ENCODE measurements at places on chromosomes 2 and 18. TPM values are rescaled to one million over a fixed set of nuclear protein-coding genes. Genes with fewer than 3 reads are reported as not detected.

AAK1 gene
- 14.5 TPM for total RNA-seq

GAD1 gene
- 0.23 TPM for total RNA-seq

CYP27C1 gene
- 0.08 TPM for total RNA-seq

AQP12B gene
- not detected for total RNA-seq

CFAP65 gene
- total RNA-seq, result not detected

KIF3C gene
- total RNA-seq, result 9.6 TPM

TMEM37 gene
- not detected for total RNA-seq

TGFA gene
- 1.7 TPM for total RNA-seq

GTF2A1L gene
- 0.98 TPM for total RNA-seq

KIAA2012 gene
- under 0.01 TPM for total RNA-seq

CYBRD1 gene
- 132 TPM for total RNA-seq

SPHKAP gene
- total RNA-seq, result not detected

IL1B gene
- 0.82 TPM for total RNA-seq

LDLRAD4 gene
- total RNA-seq, result 0.45 TPM

UNC80 gene
- total RNA-seq, result under 0.01 TPM

FLACC1 gene
- total RNA-seq, result 1.2 TPM

FBXO36 gene
- 1.4 TPM for total RNA-seq

HMSD gene
- not detected for total RNA-seq

SETBP1 gene
- 3.3 TPM for total RNA-seq

STK36 gene
- 34.3 TPM for total RNA-seq

POTEE gene
- total RNA-seq, result under 0.01 TPM

SLC20A1 gene
- 27.4 TPM for total RNA-seq

MOGAT1 gene
- total RNA-seq, result not detected

CCDC150 gene
- total RNA-seq, result 2.7 TPM

PLCD4 gene
- total RNA-seq, result 4.0 TPM
